Hindlimb muscle (tissue), 1 donor: ENCODE measurements at places on chromosomes 4 and X.
A peak's percentile ranks its signal among the peaks of the same experiment; 100 is the strongest.

- DNase-seq = peak; percentile 15
Observed at GRCh38 chr4:61666244-61666643, 466.1 kb downstream of the ADGRL3 start.

DNA sequence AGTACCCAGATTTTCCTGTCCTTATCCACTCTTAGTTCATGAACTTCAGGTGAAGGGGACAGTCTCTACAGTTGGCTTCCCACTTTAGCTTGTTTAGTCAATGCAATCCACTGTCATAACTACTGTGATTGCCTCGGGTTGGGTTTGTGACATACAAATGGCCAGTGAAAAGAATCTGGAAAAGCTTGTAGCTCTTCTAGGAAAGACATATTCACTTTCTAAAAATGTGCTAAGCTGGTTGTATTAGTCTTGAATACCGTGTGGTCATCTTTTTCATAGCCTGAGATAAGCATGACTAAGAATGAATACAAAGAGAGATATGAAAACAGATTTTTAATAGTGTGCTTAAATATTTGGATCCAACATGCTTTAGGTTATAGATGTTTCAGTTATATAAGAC is 1443.5 kb upstream of the IGFBP7 start:
- no peak for DNase-seq

DNA sequence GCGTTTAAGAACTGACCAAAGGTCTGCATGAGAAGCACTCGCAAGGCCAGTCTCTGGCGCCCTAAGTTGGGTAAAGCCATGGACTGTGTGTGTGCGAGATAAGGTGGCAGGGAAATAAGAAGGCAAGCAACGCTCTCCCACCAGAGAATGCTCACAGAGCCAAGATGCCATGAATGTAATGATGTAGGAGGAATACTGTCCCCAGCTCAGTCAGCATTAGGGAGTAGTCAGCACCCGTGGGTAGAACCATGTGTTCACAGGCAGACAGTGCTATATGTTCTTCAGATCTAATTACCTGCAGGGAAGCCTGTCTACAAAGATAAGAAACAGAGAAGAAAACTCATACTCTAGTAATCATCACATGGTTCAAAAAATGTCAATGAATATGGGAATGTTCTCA is 68.8 kb downstream of the SEC24D start:
- no peak for DNase-seq

GRCh38 chrX:77788050-77788449 is 2.0 kb upstream of the ATRX start:
- peak; percentile 3 for DNase-seq

DNA sequence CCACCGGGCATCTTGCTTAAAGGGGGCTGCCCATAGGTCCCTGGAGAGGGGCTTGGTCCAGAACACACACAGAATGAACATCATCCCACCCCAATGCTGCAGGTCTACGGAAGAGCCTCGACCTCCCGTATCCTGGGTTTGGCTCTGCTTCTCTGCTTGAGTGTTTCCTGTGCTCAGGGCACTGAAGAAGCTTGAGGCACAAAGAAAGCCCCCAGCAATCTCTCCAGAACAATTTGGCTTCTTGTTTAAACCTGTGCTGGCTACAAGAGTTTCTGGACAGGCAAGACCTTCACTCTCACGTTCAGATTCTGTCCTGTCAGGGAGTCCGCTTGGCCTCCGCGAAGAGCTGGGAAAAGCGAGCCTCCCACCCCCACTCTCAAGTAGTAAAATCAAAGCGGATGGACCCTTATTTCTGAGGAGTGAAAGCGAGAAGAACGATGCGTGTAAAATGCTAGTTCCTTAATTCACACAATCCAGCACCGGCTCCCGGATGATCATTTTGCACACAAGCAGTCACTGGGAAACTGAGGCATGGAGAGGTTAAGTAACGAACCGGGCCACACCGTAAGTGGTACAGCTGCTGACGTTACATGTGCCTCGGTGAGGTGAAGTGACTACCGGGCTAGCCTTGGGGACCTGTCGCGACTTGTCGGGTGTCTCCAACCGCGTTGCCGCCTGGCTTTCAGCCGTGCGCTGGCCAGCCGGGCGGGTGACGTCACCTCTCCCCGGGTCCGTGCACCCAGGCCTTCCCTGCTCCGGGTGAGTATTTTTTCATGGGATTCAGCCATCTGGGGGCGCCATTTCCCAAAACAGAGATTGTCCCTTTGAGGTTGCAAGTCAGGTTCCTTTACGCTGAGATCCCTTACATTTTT is 3.1 kb upstream of the SFRP2 start:
- DNase-seq = peak; percentile 78

GRCh38 chrX:17674601-17675000 is 62.7 kb upstream of the SCML1 start:
- no peak for DNase-seq

DNA sequence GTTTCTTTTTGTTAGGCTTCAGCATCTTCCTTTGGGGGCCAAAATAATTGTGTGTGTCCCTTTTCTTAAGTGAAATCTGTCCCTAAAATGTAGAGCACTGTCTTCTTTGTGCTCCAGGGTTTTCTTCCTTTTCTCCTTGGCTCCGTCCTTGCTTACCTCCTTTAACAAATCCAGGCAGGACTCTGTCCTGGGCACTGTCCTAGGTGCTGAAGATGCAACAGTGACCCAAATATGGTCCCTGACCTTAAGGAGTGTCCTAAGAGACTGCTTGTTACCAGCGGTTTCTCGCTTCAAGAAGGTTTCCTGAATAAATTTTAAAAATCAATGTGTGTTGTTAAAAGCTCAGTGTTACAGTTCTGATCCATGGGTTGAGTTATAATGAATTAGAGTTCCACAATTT is 471.8 kb downstream of the KCNIP4 start:
- DNase-seq = peak; percentile 4

- no peak for DNase-seq
Observed at GRCh38 chr4:16264798-16265197, 38.5 kb upstream of the TAPT1 start.

- DNase-seq = no peak
Observed at GRCh38 chrX:17160975-17161374, 214.0 kb upstream of the NHS start.

DNA sequence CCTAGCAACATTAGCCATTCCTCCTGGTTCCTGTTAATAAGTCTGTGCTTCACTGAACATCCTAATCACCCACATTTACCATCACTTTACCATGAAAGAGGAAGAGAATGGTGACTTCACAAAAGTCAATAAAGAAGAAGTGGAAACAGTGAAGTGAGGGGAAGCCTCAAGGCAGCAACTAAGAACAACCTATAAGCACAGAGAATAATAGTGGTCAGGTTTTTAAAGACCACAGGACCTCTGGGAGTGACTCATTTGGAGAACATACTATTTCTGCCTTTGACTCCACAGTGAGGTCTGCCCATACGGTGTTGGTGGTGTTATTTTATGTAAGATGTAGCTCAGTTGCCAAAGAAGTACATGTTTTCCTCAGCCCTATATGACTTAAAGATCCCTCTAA is 86.0 kb upstream of the TET2 start:
- DNase-seq = peak; percentile 10

GRCh38 chr4:143234153-143234552 is 49.4 kb downstream of the USP38 start:
- no peak for DNase-seq

DNA sequence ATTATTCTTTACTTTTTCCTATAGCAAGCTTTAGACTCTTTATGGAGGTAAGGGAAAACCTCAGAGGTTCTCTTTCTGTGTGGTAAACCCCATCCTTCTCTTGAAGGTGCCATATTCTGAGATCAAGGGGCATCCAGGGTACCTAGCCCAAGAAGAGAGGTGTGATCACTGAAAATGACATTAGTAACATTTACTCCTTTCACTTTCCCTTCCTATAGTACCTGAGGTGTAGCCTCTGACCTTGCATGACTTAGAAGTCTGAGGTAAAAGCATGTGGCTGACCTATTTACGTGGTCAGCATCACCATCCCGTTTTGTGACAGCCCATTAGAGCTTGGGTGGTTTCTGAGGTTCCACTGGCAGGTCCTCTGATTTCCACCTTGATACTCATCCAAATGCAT is 25.7 kb downstream of the SGMS2 start:
- no peak for DNase-seq

- DNase-seq = no peak
Observed at GRCh38 chr4:9970399-9971011, 50.8 kb downstream of the SLC2A9 start.

GRCh38 chrX:53324803-53325202 is 43.4 kb upstream of the IQSEC2 start:
- no peak for DNase-seq

GRCh38 chr4:11765849-11766453 is 337.3 kb upstream of the HS3ST1 start:
- DNase-seq = no peak

DNA sequence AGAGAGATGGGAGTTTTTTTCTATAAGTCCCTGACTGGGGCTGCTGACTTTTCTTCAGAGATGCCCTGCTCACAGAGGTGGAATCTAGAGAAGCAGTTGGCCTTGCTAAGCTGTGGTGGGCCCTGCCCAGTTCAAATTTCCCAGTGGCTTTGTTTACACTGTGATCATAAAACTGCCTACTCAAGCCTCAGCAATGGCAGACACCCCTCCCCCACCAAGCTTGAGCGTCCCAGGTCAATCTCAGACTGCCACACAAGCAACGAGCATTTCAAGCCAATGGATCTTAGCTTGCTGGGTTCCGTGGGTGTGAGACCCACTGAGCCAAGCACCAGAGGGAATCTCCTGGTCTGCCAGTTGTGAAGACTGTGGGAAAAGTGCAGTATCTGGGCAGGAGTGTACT is 199.8 kb upstream of the WDFY3 start:
- DNase-seq = no peak

DNA sequence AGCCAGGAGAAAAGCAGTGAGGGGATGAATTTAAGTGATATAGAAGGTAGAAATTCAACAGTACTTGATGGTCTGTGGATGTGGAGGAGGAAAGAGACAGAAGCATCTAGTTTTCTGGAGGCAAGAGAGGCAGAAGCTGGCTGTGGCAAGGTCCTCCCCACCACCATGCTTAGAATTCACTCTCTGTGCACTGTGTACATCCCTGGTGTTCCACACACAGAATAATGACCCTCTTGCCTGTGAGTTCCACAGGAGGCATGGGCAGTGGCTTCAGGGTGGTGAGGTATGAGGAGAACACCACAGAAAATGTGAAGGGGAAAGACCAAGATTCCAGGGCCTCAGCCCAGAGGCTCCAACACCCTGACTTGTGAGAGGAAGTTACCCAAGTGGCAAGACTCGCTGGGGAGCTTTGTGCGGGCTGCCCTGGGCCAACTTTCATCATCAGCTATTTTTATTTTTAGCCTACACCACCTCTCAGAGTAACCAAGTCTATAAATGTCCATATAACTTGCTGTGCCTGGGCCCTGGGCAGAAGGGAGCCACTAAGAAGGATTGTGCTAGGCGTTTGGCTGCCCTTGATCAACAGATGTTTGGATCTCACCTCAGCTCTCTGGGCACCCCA is 7.8 kb upstream of the INTS6L start:
- no peak for DNase-seq

- no peak for DNase-seq
Observed at GRCh38 chrX:109822861-109823260, 89.8 kb upstream of the ACSL4 start.

- no peak for DNase-seq
Observed at GRCh38 chr4:56972389-56972788, 5.0 kb downstream of the NOA1 start.

GRCh38 chr4:142886566-142886965 is 40.5 kb upstream of the INPP4B start:
- DNase-seq = no peak

DNA sequence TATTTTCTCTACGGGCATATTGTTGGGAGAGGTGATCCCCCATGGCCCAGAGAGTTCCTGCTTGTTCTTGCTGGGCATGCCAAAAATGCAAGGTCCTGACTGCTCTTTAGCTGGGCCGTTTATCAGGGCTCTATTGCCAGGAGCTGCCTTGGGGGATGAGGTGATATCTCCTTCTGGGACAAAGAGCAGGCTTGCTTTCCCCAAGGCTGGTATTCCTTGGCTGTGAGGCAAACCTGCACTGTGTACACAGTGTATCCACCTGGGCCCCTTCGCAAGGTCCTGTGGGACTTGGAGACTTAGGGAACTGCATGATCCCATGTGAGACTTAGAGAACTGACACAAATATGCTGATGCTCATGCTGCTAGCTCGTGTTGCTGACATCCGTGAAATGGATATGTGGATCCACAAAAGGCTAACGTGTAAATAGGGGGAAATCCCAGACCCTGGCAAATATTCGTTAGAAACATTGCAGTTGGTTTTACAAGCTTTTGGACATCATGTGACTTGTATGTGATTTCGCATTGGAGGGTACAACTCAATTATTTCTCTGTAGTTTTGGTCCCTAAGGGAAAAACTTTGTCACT is 24.4 kb upstream of the ZFX start:
- no peak for DNase-seq

GRCh38 chr4:109383823-109384222 is 49.8 kb upstream of the SEC24B start:
- DNase-seq = no peak

GRCh38 chrX:66163447-66163846 is 600 bp upstream of the HEPH start:
- no peak for DNase-seq

DNA sequence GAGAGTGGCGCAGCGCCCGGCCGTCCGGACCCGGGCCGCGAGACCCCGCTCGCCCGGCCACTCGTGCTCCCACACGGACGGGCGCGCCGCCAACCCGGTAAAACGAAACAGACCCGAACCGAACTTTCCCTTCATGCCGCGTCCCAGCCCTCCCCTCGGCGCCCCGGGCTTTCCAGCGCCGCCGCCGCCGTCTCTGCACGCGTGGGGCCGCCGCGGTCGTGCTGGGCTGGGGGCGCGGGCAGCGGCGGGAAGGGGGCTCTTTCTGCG is 222 bp downstream of the SMAD1 start:
- no peak for DNase-seq

DNA sequence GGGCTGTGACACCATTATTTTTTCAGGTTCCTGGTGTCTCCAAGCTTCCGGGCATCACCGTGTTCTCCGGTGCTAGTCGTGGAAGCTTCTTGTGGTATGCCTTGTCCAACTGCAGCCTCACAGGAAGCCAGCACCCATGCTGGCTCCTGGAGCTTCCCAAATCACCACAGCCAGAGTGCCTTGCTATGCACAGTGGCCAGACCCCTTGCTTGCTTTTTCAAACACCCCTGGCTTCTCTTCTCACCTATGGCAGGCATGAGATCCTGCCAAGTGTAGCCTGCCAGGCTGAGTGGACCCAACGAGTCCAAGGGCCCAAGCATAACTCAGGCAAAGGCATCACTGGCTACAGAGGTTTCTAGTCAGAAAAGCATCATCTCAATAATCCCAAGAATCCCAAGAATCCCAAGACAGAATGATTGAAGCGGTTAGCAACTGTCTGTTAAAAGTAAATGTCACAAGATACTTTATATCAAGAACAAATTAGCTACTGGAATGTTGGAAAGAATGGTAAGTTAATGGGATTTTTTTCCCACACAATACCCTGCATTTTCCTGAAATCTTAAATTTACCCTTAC is 1522.9 kb downstream of the PCDH18 start:
- no peak for DNase-seq
